ENCODE measurements at places on chromosomes 3 and 15.
A peak's percentile ranks its signal among the peaks of the same experiment; 100 is the strongest.

DNA sequence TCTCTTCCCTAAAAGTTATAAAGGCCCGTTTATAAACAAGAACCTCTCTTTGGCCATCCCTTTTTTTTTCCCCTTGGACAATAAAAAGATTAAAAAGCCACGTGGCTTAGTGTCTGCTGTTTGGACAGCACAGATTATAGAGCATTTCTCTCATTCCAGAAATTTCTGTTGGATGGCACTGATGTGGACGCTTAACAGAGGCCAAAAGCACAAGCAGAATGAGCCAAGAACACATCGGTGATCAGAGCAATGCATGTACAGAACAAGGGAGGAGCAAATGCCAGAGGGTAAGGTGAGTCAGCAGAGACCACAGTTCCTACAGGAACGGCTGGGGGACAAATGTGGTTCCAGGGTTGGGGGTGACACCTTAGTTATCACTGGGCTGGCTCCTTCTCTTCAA is 30.3 kb upstream of the CTNNB1 start:
- peaks cover 16% of the 10 kb centered on the region for H3K4me1 ChIP-seq
- no peak for DNase-seq
- no peak overlapping the region for H3K4me3 ChIP-seq
- no peak overlapping the region for H3K27ac ChIP-seq

GRCh38 chr15:69060744-69061143 is 46.2 kb downstream of the NOX5 start:
- H3K36me3 ChIP-seq = no peaks in the 10 kb centered on the region
- DNase-seq = no peak
- H3K27me3 ChIP-seq = peaks cover 4% of the 10 kb centered on the region
- no peak overlapping the region for H3K4me3 ChIP-seq

GRCh38 chr15:31326875-31327668 is 437 bp downstream of the KLF13 start:
- DNase-seq = no peak
- peaks cover 48% of the 10 kb centered on the region for H3K4me1 ChIP-seq
- H3K27ac ChIP-seq = peak overlapping the region; percentile 72
- H3K4me3 ChIP-seq = peak overlapping the region; percentile 47
- H3K27me3 ChIP-seq = no peaks in the 10 kb centered on the region

- H3K27ac ChIP-seq = no peak overlapping the region
- H3K4me1 ChIP-seq = no peaks in the 10 kb centered on the region
- H3K27me3 ChIP-seq = peaks cover 6% of the 10 kb centered on the region
- H3K36me3 ChIP-seq = no peaks in the 10 kb centered on the region
These were observed 81.7 kb upstream of the POU1F1 start for GRCh38 chr3:87358066-87358465.

GRCh38 chr15:62828364-62828763 is 214.2 kb upstream of the TPM1 start:
- no peaks in the 10 kb centered on the region for H3K36me3 ChIP-seq
- H3K4me3 ChIP-seq = no peak overlapping the region
- H3K27me3 ChIP-seq = peaks cover 9% of the 10 kb centered on the region
- DNase-seq = no peak
- H3K27ac ChIP-seq = no peak overlapping the region

DNA sequence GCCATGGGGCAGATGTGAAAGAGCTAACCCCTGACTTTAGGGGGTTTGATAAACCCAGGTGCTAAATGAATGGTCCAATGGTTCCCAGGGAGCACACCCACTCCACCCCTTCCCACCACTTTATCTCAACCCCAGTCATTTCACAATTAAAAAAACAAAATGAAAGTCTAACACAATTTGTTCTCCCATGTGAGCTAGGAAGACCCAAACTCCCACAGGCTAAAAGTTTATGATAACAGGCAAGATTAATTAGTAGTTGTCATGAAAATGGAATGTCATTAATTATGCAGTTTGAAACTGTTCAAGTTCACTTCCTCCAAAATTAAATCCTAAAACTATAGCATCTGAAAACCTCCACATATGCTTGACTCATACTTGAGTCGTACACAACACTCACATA is 63.3 kb upstream of the TPM1 start:
- no peak overlapping the region for H3K27ac ChIP-seq
- H3K36me3 ChIP-seq = no peaks in the 10 kb centered on the region
- peaks cover 8% of the 10 kb centered on the region for H3K27me3 ChIP-seq
- H3K4me3 ChIP-seq = no peak overlapping the region

GRCh38 chr3:115590873-115591272 is 32.4 kb upstream of the GAP43 start:
- H3K27me3 ChIP-seq = peaks cover 5% of the 10 kb centered on the region
- H3K4me1 ChIP-seq = no peaks in the 10 kb centered on the region
- H3K4me3 ChIP-seq = no peak overlapping the region
- DNase-seq = no peak

DNA sequence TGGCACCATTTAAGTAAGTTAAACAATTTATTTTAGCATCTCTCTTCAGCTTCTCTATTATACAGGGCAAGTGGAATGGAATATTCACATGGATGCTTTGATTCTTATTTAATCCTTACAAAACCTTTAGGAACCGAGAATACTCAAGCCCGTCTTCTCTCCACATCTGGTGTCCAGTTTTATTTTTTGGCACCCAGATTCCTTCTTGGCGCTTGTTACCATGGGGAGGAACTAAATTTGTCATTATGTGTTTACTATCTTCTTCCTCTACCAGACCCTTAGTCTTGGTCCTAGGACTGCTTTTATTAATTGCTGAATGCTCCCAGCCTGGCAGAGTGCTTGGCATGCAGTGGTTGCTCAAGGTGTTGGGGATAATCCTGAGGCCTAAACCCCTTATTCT is 138.8 kb downstream of the CACNA2D3 start:
- no peak overlapping the region for H3K4me3 ChIP-seq
- H3K4me1 ChIP-seq = peaks cover 2% of the 10 kb centered on the region
- no peak for DNase-seq
- H3K27ac ChIP-seq = no peak overlapping the region
- H3K27me3 ChIP-seq = peaks cover 4% of the 10 kb centered on the region

- no peaks in the 10 kb centered on the region for H3K36me3 ChIP-seq
- H3K4me1 ChIP-seq = peaks cover 2% of the 10 kb centered on the region
- H3K27me3 ChIP-seq = no peaks in the 10 kb centered on the region
- no peak for DNase-seq
- no peak overlapping the region for H3K4me3 ChIP-seq
These were observed 71.3 kb downstream of the SPRED1 start for GRCh38 chr15:38323895-38324294.

GRCh38 chr3:100084100-100084806 is 30.0 kb downstream of the FILIP1L start:
- H3K36me3 ChIP-seq = peaks cover 41% of the 10 kb centered on the region
- H3K4me1 ChIP-seq = peaks cover 36% of the 10 kb centered on the region

GRCh38 chr15:97759363-97759762 is 201.1 kb upstream of the ARRDC4 start:
- no peaks in the 10 kb centered on the region for H3K4me1 ChIP-seq
- no peaks in the 10 kb centered on the region for H3K27me3 ChIP-seq
- H3K36me3 ChIP-seq = no peaks in the 10 kb centered on the region
- no peak overlapping the region for H3K4me3 ChIP-seq
- no peak overlapping the region for H3K27ac ChIP-seq

DNA sequence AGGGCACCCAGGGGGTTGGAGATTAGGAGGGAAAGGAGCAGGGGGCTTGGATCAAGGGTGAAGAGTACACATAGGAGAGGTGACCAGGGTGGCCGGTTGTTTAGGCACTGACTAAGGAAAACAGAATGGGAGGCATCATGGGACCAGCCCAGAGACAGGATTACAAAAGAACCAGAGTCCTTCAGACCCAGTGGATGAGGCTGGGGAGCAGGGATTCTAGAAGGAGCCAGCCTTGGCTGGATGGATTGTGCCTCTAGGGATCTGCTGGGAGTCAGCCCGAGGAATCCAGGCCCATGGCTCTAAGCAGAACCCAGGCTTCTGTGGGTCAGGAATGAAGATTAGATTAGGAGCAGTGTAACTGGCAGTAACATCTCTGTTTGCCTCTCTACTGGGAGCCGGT is 98.6 kb downstream of the ARNT2 start:
- no peaks in the 10 kb centered on the region for H3K27me3 ChIP-seq
- DNase-seq = no peak
- no peak overlapping the region for H3K27ac ChIP-seq
- no peaks in the 10 kb centered on the region for H3K36me3 ChIP-seq
- H3K4me3 ChIP-seq = no peak overlapping the region

- no peaks in the 10 kb centered on the region for H3K27me3 ChIP-seq
- peaks cover 19% of the 10 kb centered on the region for H3K36me3 ChIP-seq
- no peak overlapping the region for H3K27ac ChIP-seq
These were observed 15.9 kb upstream of the HDC start for GRCh38 chr15:50281427-50281826.

DNA sequence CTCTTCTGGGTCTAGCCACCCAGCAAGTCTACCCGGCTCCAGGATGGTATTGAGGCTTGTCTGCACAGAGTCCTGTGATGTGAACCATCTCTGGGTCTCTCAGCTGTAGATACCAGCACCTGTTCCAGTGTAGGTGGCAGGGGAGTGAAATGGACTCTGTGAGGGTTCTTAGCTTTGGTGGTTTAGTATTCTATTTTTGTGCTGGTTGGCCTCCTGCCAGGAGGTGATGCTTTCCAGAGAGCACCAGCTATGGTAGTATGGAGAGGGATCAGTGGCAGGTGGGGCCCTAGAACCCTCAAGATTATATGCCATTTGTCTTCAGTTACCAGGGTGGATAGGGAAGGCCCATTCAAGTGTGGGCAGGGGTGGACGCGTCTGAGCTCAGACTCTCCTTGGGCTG is 283.4 kb upstream of the LYSMD4 start:
- peaks cover 7% of the 10 kb centered on the region for H3K27me3 ChIP-seq
- no peak overlapping the region for H3K27ac ChIP-seq
- no peak overlapping the region for H3K4me3 ChIP-seq

- no peaks in the 10 kb centered on the region for H3K4me1 ChIP-seq
- H3K4me3 ChIP-seq = no peak overlapping the region
- no peak overlapping the region for H3K27ac ChIP-seq
- H3K36me3 ChIP-seq = no peaks in the 10 kb centered on the region
- peaks cover 36% of the 10 kb centered on the region for H3K27me3 ChIP-seq
These were observed 287.8 kb downstream of the XXYLT1 start for GRCh38 chr3:194983121-194983520.

GRCh38 chr15:100042558-100042957 is 299.2 kb downstream of the ADAMTS17 start:
- H3K27me3 ChIP-seq = peaks cover 2% of the 10 kb centered on the region
- H3K4me1 ChIP-seq = peaks cover 5% of the 10 kb centered on the region
- no peak overlapping the region for H3K27ac ChIP-seq
- peaks cover 6% of the 10 kb centered on the region for H3K36me3 ChIP-seq

GRCh38 chr15:98174286-98174685 is 213.8 kb downstream of the ARRDC4 start:
- peaks cover 5% of the 10 kb centered on the region for H3K4me1 ChIP-seq
- H3K27me3 ChIP-seq = peaks cover 32% of the 10 kb centered on the region
- no peak overlapping the region for H3K27ac ChIP-seq
- no peak for DNase-seq

DNA sequence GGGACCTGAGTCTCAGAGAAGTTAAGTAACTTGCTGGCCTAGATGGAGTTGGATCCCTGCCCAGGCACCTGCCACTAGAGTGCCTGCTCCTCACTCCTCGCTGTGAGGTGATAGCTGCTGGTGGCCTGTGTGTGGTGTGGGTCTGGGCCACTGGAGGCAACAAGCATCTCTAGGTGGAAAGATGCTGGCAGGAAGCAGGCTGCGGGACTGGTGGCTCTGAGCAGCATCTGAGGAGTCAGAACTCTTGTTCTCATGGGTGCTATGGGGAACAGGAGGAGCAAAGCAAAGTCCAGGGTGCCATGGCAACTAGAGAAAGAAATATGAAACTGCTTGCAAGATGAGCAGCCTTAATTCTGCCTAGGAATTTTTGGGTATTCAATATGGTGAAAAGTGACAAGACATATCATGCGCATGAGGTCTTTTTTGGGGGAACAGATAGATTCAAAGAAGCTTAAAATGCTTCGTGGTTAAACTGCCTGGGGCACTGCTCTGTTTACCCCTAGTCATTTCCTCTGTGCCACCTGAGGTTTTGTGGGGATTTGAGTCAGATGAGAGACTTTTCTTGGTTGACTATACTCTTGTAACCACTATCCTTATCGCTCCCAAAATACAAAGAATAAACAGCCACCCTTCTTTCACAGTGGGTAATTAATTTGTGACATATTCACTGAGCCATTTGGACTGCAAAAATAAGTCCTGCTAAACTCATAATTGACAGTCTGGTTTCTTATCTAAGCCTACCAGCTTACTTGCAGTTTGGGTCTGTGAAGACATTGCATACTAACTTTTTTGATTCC is 50.3 kb downstream of the MED12L start:
- H3K27me3 ChIP-seq = no peaks in the 10 kb centered on the region
- peak overlapping the region; percentile 33 for H3K4me3 ChIP-seq
- H3K36me3 ChIP-seq = no peaks in the 10 kb centered on the region
- H3K4me1 ChIP-seq = peaks cover 13% of the 10 kb centered on the region

GRCh38 chr15:74768771-74769342 is 13.0 kb upstream of the CSK start:
- H3K36me3 ChIP-seq = no peaks in the 10 kb centered on the region
- peak overlapping the region; percentile 65 for H3K27ac ChIP-seq
- no peaks in the 10 kb centered on the region for H3K27me3 ChIP-seq

DNA sequence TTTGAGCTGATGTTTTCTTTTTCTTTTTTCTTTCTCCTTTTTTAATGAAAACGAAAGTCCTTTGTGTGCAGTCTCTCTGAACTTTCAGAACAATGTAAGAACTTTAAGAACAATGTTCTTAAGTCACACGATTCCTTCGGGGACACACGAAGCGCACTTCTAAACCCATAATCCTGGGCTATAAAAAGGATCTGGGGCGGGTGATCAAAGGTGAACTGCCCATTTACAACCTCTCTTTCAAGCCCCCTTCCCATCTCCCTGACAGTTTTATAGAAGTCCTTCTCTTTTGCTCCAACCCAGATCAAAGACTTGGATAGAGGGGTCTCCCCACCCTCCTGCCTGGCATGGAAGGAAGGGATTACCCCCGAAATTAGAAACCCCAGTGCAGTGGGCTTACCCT is 126.8 kb downstream of the BDH1 start:
- H3K4me1 ChIP-seq = peaks cover 17% of the 10 kb centered on the region
- H3K27me3 ChIP-seq = peaks cover 36% of the 10 kb centered on the region
- no peaks in the 10 kb centered on the region for H3K36me3 ChIP-seq
- DNase-seq = no peak

DNA sequence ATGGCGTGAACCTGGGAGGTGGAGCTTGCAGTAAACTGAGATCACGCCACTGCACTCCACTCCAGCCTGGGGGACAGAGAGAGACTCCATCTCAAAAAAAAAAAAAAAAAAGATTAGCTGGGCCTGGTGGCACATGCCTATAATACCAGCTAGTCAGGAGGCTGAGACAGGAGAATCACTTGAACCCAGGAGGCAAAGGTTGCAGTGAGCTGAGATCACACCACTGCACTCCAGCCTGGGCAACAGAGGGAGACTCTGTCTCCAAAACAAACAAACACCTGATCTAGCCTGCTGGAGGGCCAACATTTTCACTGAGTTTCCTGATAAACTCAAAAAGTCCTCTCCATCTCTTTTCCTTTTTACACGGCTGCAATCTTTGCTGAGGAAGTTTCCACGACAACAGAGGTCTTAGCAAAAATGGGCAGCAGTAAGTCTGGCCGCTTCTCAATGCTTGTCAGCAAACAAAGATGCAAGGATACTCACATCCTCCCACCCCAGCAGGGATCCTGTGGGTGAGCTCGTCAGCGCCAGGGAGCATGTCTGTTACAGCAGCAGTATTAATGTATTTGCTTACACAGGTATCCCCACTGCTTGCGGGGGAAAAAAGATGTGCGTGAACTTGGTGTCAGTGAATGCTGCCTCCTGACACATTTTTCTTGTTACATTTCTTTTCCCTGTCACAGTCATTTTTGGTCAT is 21.0 kb upstream of the CCDC174 start:
- peaks cover 9% of the 10 kb centered on the region for H3K27me3 ChIP-seq
- no peak for DNase-seq
- H3K36me3 ChIP-seq = no peaks in the 10 kb centered on the region
- no peak overlapping the region for H3K27ac ChIP-seq

- peaks cover 22% of the 10 kb centered on the region for H3K36me3 ChIP-seq
- peaks cover 19% of the 10 kb centered on the region for H3K4me1 ChIP-seq
- no peak overlapping the region for H3K27ac ChIP-seq
- H3K27me3 ChIP-seq = no peaks in the 10 kb centered on the region
- no peak overlapping the region for H3K4me3 ChIP-seq
These were observed 22.5 kb downstream of the RHOA start for GRCh38 chr3:49389297-49389696.
